ENCODE measurements at places on chromosomes 16 and 17.
A peak's percentile ranks its signal among the peaks of the same experiment; 100 is the strongest.

GRCh38 chr17:36151891-36152638 lies 24.4 kb downstream of the TBC1D3B start:
- peaks cover 5% of the 10 kb centered on the region for H3K27me3 ChIP-seq
- no peak overlapping the region for H3K4me3 ChIP-seq
- H3K27ac ChIP-seq, result no peak overlapping the region

- H3K36me3 ChIP-seq, result peaks cover 7% of the 10 kb centered on the region
- no peaks in the 10 kb centered on the region for H3K27me3 ChIP-seq
Measured at GRCh38 chr16:1932050-1933028, 10.7 kb downstream of the MSRB1 start.

DNA sequence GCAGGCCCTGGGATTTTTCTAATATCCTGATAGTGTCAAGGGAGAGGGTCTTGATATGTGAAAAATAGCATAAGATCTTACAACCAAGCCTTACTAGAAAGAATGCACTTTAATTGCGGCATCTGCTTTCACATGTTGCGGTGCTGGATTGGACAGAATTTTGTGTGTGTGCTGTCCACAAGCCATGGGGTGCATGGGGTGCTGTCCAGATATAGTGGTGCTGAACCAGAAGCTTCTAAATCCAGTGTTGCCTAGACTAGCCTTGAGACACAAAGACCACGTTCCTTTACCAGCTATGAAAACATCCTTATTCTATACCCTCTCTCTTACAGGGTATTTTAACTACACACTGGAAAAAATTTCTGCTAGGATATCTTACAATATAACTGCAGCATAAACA lies 244.0 kb downstream of the TMEM114 start:
- no peak overlapping the region for H3K27ac ChIP-seq
- H3K36me3 ChIP-seq, result no peaks in the 10 kb centered on the region
- H3K4me3 ChIP-seq, result no peak overlapping the region
- DNase-seq, result no peak
- no peaks in the 10 kb centered on the region for H3K4me1 ChIP-seq

- peak; percentile 53 for DNase-seq
- H3K4me1 ChIP-seq, result peaks cover 38% of the 10 kb centered on the region
- no peaks in the 10 kb centered on the region for H3K27me3 ChIP-seq
- H3K4me3 ChIP-seq, result no peak within 1 kb of the TSS
- H3K27ac ChIP-seq, result peak within 1 kb of the TSS; percentile 92
- H3K36me3 ChIP-seq, result no peaks in the 10 kb centered on the region
Measured at GRCh38 chr16:57372372-57373116, at the start of gene CX3CL1. CX3CL1 (plus strand) TSS chr16:57372490; CDS start chr16:57372569, 79 bp downstream.

DNA sequence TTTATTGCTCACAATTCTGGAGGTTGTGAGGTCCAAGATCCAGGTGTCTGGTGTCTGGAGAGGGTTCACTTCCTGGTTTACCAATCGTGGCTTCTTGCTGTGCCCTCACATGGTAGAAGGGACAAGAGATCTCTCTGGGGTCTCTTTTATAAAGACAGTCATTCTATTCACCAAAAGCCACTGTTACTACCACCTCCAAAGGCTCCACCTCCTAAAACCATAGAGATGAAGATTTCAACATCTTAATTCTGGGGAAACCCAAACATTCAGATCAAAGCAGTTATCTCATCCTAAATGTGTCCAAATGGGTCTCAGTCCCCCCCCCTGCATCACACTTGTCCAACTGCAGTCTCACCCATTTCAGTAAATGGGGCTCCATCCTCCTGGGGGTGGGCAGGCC lies 132.9 kb upstream of the XYLT1 start:
- no peak overlapping the region for H3K4me3 ChIP-seq
- H3K4me1 ChIP-seq, result no peaks in the 10 kb centered on the region
- no peaks in the 10 kb centered on the region for H3K27me3 ChIP-seq
- H3K27ac ChIP-seq, result no peak overlapping the region
- DNase-seq, result no peak
- no peaks in the 10 kb centered on the region for H3K36me3 ChIP-seq

DNA sequence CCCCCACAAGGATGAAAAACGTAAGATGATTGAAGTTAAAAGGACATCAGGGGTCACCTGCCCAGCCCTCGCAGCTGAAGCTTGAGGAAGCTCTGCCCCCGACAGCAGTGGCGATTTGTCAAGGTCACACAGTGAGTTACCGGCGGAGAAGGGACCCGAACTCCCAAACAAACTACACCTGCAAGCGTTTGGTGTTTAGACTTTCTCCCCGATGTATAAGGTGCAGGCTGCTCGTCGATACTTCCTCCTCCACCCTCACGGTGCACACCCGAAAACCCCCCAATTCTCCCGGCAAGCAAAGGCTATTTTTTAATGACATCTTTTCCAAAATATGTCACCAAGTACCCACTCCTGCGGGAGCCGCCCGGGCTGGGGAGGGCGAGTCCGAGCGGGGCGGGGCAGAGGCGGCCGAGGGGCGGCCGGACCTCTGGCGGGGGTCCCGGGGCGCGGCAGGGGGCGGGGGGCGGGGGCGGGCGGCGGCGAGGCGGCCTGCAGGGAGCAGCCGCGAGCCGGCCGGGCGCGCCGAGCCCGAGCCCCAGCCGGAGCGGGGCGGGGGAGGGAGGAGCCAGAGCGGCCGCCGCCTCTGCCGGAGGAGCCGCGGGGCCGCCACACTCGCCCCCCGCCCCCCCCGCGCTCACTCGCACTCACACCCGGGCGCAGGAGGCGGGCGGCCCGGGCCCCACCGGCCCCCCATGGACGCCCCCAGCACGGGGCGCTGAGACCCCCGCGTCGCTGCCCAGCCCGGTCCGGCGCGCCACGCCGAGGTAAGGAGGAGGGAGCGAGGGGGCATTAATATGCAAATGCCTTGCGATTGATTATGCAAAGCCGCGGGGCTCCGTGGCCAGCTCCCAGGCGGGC lies at the start of gene THRA:
TSS of gene THRA (plus strand) at position 637 of the 858 bp plus-strand sequence. CDS start 11,524 bp downstream, outside the sequence.
- H3K4me1 ChIP-seq, result peaks cover 51% of the 10 kb centered on the region
- no peaks in the 10 kb centered on the region for H3K36me3 ChIP-seq
- H3K4me3 ChIP-seq, result peak within 1 kb of the TSS; percentile 93
- DNase-seq, result peak; percentile 74
- H3K27me3 ChIP-seq, result no peaks in the 10 kb centered on the region
- H3K27ac ChIP-seq, result peak within 1 kb of the TSS; percentile 91

GRCh38 chr17:38574712-38575111 lies 31.0 kb downstream of the SRCIN1 start:
- no peak overlapping the region for H3K27ac ChIP-seq
- H3K27me3 ChIP-seq, result peaks cover 96% of the 10 kb centered on the region
- no peaks in the 10 kb centered on the region for H3K4me1 ChIP-seq
- H3K36me3 ChIP-seq, result no peaks in the 10 kb centered on the region

- H3K27me3 ChIP-seq, result no peaks in the 10 kb centered on the region
- no peak for DNase-seq
- H3K36me3 ChIP-seq, result no peaks in the 10 kb centered on the region
- no peaks in the 10 kb centered on the region for H3K4me1 ChIP-seq
Measured at GRCh38 chr16:83458612-83459011, 349.2 kb upstream of the HSBP1 start.

DNA sequence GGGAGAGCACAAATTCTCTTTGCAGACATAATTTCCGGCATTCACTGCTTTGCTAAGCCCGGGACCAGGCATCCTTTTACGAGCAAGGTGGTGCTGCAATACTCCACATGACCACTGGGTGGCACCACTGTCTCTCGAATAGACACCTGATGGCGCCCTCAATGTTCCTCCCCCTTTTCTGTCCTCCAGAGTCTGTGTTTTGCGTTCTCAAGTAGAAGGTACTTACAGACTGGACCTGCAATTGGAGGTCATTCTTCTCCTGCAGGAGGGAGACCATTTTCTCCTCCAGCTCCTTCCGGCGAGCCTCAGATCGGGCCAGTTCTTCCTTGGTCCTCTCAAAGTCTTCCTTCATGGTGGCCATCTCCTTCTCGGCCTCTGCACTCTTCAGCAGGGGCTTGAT lies 45.2 kb downstream of the MYH13 start:
- H3K27ac ChIP-seq, result no peak overlapping the region

- H3K36me3 ChIP-seq, result no peaks in the 10 kb centered on the region
- no peaks in the 10 kb centered on the region for H3K27me3 ChIP-seq
- H3K4me3 ChIP-seq, result no peak overlapping the region
- H3K27ac ChIP-seq, result no peak overlapping the region
Measured at GRCh38 chr17:14792746-14793145, 472.4 kb downstream of the PMP22 start.

All from small intestine (tissue), 16 donors.